Right cardiac atrium (tissue), 5 donors: ENCODE measurements at places on chromosomes 12 and 14. TPM values are rescaled to one million over a fixed set of nuclear protein-coding genes. Genes with fewer than 3 reads are reported as not detected.

GRCh38 chr14:43438056-43438455 is 1069.0 kb downstream of the FSCB start:
- no peak for DNase-seq

GRCh38 chr14:47674543-47675465 is 601 bp downstream of the MDGA2 start:
- no peak for DNase-seq

DNA sequence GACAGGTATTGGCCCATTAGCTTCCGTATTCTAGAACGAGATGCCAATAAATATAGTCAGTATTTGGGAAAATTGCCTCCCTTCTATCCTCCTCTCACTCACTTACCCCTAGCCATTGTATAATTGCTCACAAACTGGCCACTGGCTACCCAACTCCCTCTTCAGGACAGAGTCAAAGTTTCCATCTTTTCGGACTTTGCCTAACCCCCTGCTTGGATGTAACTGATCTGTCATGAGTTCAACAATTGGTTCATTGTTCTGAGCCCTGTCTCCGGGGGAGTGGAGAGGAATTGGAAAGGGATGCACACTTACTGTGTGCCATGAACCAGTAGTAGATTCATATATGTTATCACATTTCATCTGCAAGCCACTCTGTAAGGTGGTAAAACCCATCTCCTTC is 12.2 kb downstream of the MYRFL start:
- DNase-seq, result no peak

GRCh38 chr14:87940894-87941293 is 52.1 kb downstream of the GALC start:
- no peak for DNase-seq

- DNase-seq, result no peak
Measured at GRCh38 chr14:76687611-76688382, 73.5 kb upstream of the VASH1 start.

- DNase-seq, result peak; percentile 79
Measured at GRCh38 chr14:93906341-93907329, 20.5 kb upstream of the FAM181A start.

DNA sequence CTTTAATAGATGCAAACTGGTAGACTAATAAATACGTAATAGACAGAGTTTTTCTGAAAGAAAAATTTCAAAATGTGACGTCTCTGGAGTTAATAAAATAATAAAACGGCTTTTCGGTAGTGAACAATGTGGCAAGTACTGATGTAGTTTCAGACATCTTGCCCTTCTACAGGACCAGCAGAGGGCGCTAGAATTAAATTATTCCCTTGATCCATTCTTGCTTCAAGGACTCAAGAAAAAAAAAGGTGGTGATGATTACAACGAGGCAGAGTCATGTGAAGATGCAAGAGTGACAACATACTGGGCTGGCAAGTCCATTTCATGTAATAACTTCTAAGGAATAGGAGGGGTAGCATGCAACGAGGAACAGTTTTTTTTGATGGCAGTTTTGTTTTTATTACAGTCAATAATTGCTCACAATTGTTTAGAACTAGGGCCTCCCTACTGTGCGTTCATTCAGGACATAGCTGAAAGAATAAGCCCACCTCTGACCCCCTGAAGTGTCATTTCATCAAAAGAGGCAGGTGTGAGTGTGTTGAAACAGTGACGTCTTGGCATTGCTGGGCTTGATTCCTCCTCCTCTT is 101.0 kb upstream of the GZMB start:
- no peak for DNase-seq

Gene TRIP11
- total RNA-seq, result 52.6 TPM

- DNase-seq, result peak; percentile 18
Measured at GRCh38 chr12:20040831-20041230, 327.5 kb upstream of the PDE3A start.

DNA sequence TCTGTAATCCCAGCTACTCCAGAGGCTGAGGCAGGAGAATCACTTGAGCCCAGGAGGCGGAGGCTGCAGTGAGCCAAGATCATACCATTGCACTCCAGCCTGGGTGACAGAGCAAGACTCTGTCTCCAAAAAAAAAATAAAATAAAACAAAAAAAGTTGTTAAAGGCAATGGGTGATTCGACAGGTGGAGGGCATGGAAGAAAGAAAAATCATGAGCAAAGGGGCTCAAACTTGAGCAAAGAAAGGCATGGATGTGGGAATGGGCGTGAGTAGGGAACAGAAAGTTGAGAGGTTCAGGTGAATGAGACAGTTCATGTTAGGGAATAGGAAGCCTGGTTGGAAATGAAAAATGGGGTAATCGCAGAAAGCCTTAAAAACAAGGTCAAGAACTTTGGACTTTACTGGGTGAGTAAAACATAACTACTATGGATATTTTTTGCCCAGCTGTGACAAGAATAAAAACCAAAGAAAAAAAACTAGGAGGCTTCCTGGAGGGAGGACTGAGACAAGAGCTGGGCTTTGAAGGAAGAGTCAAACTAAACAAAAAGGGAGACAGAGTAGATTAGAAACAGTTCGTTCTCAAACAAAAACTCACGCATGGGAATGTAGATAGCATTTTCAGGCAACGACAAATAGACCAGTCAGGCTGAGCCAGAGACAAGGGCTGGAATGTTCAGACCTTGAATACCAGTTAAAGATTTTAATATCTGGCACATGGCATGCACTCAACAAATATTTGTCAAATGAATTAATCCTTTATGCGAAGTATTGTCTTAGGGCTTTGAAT is 18.8 kb downstream of the PYM1 start:
- no peak for DNase-seq

GRCh38 chr14:68853749-68854148 is 60.9 kb upstream of the ZFP36L1 start:
- no peak for DNase-seq

Gene REP15
- 3.6 TPM for total RNA-seq

DNA sequence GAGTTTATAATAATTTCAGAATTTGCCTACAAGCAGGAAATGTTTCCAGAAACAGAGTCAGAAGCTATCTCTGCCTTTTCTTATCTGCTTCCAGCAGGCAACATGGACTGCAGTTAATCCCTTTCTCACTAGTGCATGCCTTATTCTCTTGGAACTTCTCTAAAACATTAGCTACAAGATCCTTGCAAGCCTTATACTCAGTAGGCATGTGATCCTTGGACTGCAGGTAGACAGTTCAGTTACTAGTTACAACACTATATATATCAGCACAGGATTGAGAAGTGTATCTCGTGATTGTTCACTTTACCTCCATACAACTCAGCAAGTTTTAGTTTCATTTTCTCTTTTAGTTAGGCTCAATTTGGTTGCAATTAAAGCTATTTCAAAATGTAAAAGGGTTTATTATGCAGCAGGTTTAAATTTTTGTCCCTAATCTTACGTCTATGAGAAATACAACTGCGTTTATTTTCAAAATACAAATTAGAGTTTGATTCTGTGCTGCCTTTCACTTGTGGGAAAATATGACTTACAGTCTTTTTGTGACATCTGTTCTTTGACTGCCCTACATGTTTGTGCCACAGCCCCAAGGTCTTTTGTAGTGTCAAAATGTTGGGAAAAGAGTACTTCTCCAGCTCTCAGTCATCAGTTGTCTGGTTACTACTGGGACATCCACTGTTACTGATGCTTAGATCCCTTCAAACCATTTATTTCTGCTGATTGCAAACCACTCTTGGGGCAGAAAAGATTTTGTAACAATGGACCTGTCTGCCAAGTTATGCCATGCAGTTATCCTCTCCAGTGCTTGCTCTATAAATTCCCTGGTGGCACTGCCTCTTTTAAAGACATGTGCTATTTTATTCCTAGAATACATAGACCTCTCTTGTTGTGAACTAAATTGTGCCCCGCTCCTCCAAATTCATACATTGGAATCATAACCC is 709.0 kb upstream of the FOXG1 start:
- no peak for DNase-seq

Gene MDGA2
- total RNA-seq, result 0.14 TPM

Gene PSME2
- total RNA-seq, result 65.1 TPM

Gene KSR2
- total RNA-seq, result 0.09 TPM

- no peak for DNase-seq
Measured at GRCh38 chr12:93959657-93960056, 188.7 kb upstream of the PLXNC1 start.

Gene DRAM1
- 8.6 TPM for total RNA-seq

GRCh38 chr12:89461649-89462612 is 62.7 kb downstream of the GALNT4 start:
- no peak for DNase-seq
